Activated CD4-positive, CD25-positive, alpha-beta regulatory T cell treated with anti-CD3 and anti-CD28 coated beads, Interleukin-2, amount 50 U/mL, for 24 hours (primary cell): ENCODE measurements at places on chromosomes 2 and 18.
A peak's percentile ranks its signal among the peaks of the same experiment; 100 is the strongest.

DNA sequence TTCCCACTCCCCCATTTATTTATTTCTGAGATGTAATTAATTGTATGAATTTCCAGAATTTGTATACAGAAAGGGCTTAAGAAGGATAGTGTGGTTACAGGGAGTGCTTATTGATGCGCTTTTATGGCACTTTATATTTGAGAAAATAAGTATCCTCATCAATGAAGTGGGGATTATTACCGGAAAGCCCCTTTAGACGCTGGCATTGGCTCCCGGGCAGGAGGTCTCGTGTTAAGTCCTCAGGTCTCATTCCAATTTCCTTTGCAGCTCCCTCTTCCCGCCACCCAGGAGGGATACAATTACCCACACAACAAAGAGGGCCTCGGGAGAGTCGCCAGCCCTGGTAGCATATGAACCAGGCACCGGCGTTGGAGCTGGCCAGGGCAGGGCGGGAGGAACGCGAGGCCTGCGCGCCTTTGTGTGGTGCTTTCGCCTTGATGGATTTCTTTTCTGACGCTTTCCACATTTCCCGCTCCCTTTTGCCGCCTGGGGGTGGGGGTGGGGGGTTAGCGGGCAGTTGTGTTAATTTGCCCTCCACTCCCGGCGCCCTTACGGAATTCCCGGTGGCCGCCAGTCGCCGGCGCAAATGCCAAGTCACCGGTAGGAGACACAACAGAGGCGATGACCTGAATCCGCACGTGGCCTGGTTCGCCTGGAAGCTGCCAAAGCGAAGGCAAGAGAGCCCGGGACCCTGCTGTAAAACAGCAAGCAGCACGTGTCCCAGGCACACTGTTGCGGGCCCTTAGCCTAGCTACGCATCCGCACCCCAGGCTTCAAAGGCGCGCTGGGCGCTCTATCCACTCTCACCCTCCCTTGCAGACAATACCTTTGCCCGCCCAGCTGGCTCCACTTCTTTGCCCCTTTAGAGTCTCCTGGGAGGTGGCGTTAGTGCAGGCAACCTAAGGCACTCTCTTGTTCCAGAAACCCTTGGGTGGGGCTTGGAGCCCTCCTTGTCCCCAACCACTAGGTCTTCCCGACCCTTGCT lies 3.3 kb downstream of the GAD1 start:
- ATAC-seq = no peak

GRCh38 chr2:42076357-42077225 lies 28.8 kb downstream of the PKDCC start:
- ATAC-seq = no peak

DNA sequence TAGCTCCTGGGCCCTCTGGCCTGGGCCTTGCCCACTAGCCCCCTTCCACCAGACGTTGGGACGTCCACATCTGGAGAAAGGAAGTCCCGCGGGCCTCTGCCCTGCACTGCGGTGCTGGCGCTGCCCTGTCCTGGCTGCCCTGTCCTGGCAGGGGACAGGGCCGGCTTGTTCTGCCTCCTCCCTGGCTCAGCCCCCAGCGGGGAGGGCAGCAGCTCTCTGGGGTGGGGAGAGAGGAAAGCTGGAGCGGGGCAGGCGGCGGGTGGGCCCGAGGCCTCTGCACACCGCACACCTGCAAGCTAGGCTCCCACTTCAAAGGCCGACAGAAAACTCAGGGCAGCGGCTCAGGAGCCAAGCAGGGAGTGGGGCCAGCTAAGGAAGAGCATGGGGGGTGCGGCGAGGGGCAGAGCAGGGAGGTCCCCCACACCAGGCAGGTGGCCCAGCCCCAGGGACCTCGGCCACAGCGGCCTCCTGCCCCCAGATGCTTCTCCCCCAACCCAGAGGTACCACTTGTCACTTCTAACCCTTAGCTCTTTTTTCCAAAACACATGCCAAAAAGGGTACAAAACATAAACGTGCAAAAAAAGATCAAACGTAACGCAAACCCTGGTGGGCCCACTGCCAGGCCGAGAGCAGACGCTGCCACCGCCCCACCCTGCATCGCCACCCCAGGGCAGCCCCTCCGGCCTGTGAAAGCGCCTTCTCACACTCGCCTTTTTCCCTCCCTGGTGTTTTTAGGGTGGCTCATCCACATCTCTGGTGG lies 13.5 kb downstream of the SNED1 start:
- no peak for ATAC-seq

GRCh38 chr2:167944825-167945659 lies 302.4 kb downstream of the STK39 start:
- ATAC-seq = no peak

DNA sequence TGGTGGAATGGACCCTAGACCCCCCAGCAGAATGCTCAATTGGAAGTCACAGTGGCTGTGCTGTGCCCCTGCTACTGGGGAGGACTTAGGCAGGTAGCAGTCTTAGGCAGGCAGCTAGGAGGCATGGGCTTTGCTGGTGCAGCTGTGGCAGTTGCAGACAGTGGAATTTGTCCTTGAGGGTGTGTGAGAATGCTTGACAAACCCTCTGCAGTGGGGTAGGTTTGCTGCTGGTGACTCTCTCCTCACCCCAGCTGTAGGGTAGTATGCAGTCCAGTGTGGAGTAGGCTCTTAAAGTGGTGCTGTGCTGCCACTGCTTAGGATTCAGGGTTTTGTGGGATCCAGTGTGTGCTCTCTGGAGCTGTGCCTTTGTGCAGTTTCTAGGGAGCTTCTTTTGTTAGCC lies 61.3 kb downstream of the NUP35 start:
- ATAC-seq = no peak

GRCh38 chr2:68177541-68177940 lies 19.9 kb downstream of the PNO1 start:
- no peak for ATAC-seq

GRCh38 chr2:205937211-205937610 lies 148.8 kb downstream of the INO80D start:
- ATAC-seq = no peak

DNA sequence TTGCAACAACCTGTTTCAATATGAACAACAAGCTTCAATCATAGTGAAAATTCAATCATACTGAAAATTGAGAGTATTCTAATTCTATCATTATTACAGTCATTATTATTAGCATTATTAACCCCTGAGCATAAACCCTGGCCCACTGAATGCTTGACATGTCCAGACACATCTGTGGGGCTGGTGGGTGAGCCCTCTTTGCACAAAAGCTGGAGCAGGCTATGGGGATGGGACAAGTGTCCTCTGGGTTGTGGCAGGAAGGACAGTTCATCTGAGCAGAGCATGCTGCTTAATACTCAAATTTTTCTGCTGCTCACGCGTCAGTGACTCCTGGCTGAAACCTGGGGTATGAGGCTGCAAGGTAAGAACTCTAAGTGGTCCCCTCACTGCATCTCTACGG lies 451.1 kb upstream of the POU3F3 start:
- no peak for ATAC-seq

DNA sequence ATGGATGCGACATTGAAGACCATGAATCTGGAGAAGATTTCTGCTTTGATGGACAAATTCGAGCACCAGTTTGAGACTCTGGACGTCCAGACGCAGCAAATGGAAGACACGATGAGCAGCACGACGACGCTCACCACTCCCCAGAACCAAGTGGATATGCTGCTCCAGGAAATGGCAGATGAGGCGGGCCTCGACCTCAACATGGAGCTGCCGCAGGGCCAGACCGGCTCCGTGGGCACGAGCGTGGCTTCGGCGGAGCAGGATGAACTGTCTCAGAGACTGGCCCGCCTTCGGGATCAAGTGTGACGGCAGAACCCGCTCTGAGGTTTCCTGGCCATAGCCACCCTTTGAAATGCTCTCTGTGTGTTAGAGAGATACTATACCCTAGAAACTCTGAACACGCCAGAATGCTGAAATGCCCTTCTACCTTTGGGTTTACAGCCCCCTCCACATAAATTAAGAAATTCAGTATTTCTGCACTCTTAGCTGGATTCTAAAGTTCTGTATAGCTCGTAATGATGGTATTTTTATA lies 659 bp downstream of the CHMP1B start:
- peak; percentile 14 for ATAC-seq

- peak; percentile 76 for ATAC-seq
Observed at GRCh38 chr18:13067124-13067523, 76.0 kb downstream of the CEP192 start.

- no peak for ATAC-seq
Observed at GRCh38 chr2:223945755-223946154, 620 bp upstream of the WDFY1 start.

DNA sequence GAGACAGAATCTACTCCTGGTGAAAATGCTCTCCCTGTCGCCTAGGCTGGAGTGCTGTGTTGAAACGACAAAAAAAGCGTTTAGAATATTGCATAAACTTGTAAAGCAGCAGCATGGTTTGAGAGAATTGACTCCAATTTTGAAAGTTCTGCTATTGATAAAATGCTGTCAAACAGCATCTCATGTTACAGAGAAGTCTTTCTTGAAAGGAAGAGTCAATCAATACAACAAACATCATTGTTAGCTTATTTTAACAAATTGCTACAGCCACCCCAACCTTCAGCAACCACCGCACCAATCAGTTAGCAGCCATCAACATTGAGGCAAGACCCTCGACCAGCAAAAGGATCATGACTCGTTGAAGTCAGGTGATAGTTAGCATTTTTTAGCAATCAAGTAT lies 6.9 kb downstream of the C2orf76 start:
- no peak for ATAC-seq

- ATAC-seq = no peak
Observed at GRCh38 chr18:79800371-79801180, 2.8 kb downstream of the KCNG2 start.

DNA sequence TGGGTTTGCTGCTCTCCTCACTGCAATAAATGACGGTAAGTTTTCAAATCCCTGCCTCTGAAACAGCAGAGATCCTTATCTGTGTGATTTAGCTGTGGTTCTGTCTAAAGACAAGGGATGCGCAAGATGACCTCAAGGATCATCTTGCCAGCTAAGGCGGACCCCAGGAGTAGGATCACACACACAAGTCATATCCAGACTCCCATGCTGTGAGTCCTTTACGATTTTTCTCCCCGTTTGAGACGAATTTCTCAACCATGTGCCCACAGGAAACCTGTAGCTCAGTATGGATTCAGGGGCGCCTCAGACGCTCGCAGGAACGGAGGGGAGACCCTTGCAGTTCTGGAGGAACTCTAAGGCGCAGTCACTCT lies 11.1 kb upstream of the DCTN1 start:
- ATAC-seq = peak; percentile 12

DNA sequence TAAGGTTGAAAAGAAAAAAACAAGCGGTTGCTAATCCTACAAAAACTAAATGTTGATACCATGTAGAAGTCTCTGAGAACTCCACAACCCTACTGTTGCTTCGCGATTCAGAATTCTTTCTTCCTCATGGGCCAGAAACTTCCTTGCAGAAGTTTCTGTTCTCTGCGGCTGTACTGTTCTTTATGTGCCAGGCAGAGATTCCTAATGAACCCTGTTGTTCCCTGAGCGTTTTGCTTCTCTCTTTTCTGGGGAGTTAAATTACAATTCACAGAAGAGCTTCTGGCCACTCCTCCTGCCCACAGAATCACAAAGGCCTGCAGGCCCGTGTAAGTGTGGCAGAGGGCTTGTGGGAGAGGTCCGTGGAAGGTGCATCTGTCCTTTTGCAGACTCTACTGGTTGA lies 1.8 kb upstream of the THNSL2 start:
- no peak for ATAC-seq

DNA sequence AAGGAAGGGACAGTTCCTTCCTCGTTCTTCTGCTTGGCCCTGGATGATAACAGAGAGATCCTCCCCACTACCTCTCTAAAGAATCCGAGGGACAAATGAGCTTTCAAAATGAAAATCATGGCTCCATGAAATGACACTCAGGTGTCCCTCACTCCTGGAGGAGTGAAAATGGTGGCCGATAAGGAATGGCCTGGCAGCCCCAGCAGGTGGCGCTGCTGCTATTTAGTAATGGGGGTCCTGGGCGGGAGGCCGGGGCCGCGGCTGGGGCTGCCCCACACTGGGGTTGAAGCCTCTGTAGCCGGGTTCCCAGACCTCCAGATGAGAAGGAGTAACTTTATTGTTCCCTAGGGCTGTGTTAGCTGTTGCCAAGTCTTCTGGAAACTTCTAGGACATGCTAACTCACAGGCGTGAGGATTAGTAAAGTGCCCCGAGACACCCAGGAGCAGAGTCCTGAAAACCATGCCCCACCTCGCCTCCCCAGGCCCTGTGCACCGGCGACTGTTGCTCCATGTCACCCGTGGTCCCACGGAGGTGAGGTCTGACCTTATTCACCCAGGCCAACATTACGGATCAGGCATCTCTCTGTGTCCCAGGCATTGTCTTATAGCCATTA lies 138.0 kb downstream of the CTIF start:
- ATAC-seq = no peak

DNA sequence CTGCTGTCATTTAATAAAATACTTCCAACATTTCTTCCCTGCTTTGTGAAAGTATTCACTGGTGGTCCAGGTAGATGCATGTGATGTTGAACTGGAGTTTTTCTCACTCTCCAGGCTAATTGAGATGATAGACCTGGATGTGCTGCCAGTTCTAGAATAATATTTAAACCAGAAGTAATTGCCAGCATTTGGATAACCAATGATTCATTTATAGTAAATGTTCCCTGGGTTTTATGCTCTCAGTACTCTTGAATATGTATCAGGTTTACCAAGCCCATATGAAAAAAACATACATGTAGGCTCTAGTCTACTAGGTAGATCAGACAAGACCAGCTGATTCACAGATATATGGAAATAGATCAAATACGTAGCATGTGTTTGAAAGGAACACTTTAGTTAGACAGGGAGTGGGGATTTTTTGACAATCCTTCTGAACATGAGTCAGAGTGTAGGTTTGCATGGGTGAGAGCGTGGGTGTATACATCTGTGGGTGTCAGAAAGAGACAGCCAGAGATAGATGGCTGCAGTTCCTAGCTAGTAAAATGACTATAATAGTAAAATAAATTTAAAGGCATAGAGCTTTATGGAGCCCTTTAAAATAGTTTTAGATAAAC lies 115.1 kb downstream of the NAB1 start:
- ATAC-seq = peak; percentile 88

DNA sequence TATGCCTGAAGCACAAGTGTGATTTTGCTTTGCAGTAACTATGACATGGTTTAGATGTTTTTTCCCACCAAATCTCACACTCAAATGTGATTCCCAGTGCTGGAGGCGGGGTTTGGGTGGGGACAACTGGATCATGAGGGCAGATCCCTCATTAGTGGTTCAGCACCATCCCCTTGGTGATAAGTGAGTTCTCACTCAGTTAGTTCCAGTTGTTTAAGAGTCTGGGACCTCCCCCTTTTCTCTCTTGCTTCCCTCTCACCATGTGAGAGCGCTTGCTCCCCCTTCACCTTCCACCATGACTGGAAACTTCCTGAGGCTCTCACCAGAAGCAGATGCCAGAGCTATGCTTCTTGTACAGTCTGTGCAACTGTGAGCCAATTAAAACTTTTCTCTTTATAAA lies 102.9 kb downstream of the NBAS start:
- ATAC-seq = no peak

GRCh38 chr2:234623521-234623991 lies 126.7 kb upstream of the ARL4C start:
- no peak for ATAC-seq

DNA sequence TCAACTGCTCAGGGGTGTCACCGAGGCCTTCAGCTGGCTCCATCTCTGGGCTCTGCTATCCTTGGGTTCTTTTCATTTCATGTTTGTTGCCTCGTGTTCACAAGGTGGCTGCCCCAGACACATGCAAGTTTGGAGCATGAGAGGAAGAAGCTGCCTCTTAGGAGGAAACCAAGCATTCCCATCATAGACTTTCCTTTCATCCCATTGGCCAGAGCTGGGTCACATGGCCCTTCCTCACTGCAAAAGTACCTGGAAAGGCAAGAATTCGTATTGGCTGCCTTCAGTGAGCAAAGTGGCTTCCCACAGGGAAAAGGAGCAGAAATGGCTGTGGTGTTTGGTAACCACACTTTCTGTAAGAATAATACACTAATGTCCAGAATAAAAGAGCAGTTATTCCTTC lies 155.7 kb upstream of the RAB12 start:
- ATAC-seq = no peak
